ENCODE measurements at places on chromosomes 6 and 20.

GRCh38 chr20:58800134-58800871 is 50.4 kb downstream of the GNAS-AS1 start:
- no peak for DNase-seq

GRCh38 chr20:41654292-41654691 is 36.1 kb upstream of the CHD6 start:
- DNase-seq = no peak

GRCh38 chr6:155290491-155290890 is 23.8 kb downstream of the TFB1M start:
- DNase-seq = no peak

- DNase-seq = no peak
Observed at GRCh38 chr6:163531122-163531521, 116.6 kb downstream of the QKI start.

GRCh38 chr6:77036400-77036799 is 426.9 kb downstream of the HTR1B start:
- DNase-seq = no peak

GRCh38 chr20:52209154-52209571 is 17.6 kb upstream of the ZFP64 start:
- DNase-seq = no peak

DNA sequence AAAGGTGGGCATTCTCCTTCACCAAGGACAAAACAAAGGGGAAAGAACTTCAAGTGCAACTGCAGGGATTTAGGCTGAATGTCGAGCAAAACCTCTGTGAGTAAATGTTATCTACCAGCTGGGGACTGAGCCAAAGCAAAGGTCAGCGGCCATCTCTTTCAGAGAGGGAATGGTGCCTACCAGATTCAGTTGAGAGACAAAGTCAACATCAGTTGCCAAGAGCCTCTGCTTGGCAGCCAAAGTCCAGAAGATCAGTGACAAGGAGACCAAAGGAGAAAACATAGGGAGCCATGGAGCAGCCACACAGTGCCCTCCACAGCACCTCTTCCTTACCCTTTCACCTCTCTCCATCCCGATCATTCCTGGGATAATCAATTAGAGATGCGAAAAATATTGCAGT is 472.5 kb downstream of the KIF16B start:
- DNase-seq = no peak

- no peak for DNase-seq
Observed at GRCh38 chr6:138514860-138515540, 15.7 kb upstream of the NHSL1 start.

DNA sequence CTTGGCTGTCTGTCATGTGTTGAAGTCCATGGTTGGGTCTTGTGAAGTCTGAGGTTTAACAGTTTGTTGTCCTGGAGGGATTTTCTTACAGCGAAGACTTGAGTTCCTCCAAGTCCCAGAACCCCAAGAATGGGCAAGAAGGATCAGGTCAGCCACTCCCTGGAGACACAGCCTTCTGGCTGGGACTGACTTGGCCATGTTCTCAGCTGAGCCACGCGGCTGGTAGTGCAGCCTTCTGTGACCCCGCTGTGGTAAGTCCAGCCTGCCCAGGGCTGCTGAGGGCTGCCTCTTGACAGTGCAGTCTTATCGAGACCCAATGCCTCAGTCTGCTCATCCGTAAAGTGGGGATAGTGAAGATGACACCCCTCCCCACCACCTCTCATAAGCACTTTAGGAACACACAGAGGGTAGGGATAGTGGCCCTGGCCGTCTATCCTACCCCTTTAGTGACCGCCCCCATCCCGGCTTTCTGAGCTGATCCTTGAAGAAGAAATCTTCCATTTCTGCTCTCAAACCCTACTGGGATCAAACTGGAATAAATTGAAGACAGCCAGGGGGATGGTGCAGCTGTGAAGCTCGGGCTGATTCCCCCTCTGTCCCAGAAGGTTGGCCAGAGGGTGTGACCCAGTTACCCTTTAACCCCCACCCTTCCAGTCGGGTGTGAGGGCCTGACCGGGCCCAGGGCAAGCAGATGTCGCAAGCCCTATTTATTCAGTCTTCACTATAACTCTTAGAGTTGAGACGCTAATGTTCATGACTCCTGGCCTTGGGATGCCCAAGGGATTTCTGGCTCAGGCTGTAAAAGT is 43.5 kb downstream of the SIRPA start:
- no peak for DNase-seq

DNA sequence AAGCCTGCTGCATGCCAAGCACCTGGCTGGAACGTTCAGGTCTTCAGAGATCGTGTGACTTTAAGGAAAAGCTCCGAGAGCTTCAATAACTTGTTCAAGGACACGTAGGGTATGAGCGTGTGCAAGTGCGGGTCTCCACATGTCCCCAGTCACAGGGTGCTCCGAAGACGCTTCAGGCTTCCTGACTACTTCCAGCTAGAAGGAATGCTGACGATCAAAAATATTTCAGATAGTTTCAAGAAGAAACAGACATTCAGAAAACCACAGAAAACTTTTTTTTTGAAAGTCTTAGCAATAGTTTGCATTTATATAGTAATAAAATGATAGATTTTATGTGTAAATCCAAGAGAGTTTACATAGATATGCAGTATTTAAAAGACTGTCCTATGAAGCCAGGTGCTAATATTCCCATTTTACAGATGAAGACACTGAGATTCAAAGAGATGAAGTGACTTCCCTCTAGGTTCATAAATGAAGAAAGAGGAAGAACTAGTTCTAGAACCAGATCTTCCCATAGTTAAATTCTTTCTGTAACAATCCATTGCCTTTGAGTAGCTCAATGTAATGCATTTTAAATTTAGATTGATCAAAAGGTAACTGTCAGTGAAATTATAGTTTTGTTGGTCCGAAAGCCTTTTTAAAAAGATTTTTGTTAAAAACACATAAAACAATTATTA is 247.6 kb downstream of the MYLK4 start:
- DNase-seq = no peak

GRCh38 chr6:162099685-162100084 is 627.9 kb downstream of the PRKN start:
- DNase-seq = no peak

GRCh38 chr20:13340088-13340487 is 119.0 kb downstream of the ISM1 start:
- no peak for DNase-seq

DNA sequence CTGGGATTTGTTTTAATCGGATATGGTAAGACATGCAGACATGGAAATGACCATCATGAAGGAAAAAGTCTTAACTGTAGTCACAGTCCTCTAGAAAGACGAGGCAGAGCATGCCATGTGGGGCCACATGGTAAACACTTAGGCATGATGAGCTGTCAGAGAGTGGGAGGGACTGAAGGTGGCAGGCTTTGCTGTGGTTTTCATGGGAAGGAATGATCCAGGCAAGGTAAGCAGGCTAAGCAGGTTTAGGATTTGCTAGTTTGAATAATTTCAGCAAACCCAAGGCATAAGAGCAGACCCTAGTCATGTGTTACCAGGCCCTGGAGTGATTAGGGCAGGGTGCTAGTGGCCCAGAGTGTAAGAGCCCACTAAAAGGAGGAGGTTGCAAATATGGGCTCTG is 47.2 kb upstream of the STMND1 start:
- DNase-seq = no peak

GRCh38 chr6:44789806-44790205 is 402.3 kb downstream of the CDC5L start:
- no peak for DNase-seq

DNA sequence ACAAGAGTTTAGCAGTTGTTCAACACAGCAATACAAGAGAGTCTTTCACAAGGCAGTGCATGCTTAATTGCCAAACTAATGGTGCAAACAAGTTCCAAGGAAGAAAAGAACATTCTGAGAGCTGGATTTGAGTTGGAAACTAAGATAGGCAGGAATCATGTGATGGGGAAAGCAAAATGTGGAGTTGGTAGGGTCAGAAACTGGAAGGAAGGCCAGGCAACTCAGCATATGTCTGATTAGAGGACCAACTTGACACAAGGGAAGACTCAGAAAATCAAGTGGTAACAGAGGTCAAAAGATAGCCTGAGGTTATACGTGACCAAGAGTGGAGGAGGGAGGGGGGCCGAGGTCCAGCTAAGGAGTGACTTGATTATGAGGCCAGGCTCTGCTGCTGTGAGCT is 117.3 kb downstream of the SMLR1 start:
- no peak for DNase-seq

DNA sequence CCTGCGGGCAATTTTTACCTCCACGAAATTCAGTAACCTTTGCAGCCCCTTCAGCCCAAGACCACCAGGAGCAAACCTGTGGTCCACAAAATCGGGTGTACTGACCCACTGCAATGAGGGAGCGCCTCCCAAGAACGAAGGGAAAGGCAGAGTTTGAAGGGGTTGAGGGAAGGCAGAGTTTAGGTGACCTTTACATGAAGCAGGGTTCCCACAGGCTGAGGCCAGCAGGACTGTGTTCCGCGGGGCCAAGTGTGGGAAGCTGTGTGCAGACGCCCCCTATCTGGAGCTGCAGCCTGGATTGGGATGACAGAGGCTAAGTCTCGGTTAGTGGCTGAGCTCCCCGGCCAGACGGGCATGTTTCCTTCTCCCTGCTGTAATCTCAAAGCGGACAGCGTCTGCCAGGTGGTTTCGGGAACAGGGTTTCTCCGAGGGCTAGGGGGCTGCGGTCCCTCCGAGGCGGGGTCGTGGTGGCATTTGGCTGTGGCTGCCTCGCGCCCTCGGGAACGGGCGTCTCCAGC is 826 bp upstream of the PYGB start:
- no peak for DNase-seq

DNA sequence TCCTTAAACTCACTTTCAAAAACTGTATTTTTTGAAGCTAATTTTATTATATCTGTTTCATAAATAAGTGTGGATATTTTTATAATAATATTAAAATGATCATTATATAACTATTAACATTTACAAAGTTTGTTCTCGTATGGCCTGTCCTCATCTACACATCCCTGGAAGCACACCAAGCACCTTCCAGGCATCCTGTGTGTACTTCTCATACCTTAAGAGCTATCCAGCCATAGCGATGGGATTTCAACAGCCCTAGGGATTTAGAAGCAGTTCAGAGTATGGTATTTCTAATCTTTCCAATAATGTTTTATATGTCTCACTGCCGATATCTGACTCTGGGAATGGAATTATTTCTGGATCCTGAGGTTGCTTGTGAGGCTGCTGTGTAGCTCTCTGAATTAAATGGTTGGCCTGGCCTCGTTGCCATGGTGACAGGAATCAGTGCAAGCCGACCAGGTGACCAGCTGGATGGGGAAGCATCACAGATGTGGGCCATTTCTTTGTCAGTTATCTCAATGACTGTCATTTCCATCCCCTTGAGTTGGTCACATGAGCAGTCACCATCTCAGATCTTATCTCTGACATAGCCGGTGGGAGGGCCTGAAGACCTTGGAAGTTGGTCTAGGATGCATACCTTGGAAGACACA is 265.2 kb upstream of the RIN2 start:
- no peak for DNase-seq
